ENCODE measurements at places on chromosomes 1 and 21.

DNA sequence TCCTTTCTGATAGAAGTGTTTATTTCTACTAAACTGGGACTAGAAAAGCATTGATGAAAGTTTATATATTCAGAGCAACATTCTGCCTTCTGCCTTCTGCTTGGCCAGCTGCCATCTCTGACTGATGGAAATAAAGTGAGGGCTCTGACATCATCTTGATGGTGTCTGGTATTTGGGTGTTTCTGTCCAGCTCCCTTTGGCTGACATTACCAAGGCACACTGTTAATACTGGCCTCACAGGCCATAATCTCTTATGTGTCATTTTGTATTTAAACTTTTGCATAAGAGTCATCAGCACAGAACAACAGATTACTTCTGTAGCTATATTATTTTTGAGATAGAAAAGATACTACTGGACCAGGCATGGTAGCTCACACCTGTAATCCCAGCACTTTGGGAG, 216.9 kb downstream of the RYR2 start:
- no peak for DNase-seq

GRCh38 chr21:16370186-16370585, 640.4 kb downstream of the USP25 start:
- no peak for DNase-seq

GRCh38 chr1:232227306-232227705, 402.6 kb downstream of the SIPA1L2 start:
- DNase-seq, result peak; percentile 49

DNA sequence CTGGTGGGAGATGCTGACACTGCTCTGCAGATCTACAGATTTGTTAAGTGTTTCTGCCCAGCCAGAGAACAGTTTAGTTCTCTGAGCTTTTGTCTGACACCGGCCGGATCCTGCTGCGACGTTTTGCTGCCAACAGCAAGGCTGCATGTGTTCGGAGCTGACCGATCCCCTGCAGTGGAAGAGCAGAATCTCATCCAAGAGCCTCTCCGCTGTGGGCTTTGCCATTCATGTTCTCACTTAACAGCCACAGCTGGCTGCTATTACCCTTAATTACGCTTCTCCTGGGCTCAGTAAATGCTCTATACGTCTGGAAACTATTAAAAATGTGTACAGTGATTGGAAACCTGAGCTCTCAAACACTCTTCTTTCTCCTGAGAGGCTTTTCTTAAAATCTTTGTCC, 105.3 kb downstream of the BCAR3 start:
- DNase-seq, result no peak

DNA sequence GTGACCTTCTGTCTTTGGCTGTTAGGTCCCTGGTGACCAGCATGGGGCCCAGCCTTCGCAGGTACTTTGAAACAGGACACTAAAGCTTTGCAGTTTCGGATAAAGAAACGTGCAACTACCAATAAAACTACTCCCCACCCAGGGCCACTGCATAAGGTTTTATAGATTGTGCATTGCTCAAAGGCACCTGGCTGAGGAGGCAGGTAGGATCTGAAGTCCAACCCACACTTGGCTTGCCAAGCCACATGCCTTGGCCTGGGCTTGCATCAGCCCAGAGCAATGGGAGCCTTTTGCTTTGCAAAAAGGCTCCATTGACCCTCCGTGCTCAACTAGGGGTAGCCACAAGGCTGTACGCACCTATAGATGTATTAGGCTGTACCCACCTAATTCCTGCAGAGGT, 84.4 kb upstream of the SYT6 start:
- no peak for DNase-seq

DNA sequence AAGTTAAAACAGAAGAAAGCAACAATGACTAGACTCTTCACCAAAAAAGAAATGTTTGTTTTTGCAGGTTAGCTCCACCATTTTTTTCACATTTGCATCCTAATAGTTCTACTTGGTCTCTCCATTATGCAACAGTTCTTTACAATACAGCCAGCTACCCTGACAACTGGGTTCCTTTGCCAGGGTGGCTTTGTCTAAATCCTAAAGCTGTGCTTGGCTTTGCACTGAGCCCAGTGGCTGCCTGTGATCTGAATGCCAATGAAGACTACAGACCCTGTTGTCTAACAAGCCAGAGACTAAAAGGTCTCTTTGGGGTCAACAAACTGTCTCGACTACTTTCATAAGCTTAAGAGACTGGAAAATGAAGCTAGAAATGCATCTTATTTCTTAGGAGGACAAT, 112.0 kb downstream of the AKT3 start:
- DNase-seq, result no peak

DNA sequence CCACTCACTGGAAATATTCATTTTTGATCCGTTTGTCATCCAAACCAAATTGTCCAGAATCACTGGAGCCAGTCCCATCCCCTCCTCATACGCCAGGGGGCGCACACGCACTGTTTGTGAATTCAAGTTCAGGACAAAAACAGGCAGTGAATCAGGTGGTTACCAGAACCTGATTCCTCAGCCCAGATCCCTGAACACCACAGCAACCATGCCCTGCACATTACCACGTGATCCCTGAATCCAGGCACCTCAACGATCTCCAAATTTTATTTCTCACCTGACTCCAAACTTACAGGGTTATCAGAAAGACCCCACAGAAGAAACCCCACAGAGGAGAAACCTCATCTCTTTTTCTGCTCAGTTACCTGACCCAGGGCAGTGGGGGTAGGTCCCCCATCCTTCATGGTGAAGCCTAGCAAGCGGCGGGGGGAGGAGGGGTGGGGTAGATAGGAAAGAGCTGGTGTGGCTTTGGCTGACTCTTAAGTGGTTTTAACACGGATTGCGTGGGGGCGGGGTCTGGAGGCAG, 1.4 kb upstream of the PTPRF start:
- DNase-seq, result peak; percentile 85
